ENCODE measurements at places on chromosomes 6 and 20.

- DNase-seq = no peak
These were observed at the start of gene TDRD6 for GRCh38 chr6:46687619-46688097. Gene TDRD6, plus strand, starts transcription at chr6:46687885. Its CDS starts 244 bp downstream, at chr6:46688129.

DNA sequence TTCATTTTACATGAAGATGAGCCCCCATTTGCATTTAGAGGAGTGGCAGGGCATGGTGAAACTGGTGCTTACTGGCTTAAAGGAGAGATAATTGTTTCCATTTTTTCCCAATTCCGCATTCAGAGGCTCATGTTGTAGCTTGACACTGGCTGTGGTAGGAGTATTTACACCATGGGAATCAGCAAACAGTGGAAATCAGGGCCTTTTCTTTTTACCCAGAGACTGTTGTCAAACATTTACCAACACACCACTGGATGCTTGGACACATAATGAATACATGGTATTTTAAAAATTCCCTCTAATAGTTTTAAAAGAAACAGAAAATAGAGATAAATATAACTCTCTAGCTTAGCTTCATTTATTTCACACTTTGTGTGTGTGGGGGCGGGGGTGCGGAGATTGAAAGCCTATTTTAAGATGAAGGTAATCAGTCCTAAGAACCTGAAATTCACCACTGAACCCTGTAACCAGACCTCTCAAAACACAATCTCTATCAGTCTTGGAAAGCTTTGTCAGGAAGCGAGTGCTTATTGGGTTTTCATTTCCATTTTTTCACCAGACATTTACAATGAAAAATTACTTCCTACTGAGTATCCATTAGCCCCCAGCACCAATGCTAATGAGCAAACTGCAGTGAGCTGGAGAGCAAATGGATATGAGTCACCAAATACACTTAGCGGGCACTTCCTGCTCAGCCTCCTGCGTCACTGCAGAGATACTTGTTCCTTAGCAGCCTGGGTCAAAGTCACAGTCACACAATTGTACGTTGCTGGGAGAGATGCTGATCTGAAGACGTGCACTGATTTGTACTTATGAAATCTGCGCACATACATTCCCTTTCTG, 532.0 kb downstream of the BCKDHB start:
- DNase-seq = peak; percentile 99

DNA sequence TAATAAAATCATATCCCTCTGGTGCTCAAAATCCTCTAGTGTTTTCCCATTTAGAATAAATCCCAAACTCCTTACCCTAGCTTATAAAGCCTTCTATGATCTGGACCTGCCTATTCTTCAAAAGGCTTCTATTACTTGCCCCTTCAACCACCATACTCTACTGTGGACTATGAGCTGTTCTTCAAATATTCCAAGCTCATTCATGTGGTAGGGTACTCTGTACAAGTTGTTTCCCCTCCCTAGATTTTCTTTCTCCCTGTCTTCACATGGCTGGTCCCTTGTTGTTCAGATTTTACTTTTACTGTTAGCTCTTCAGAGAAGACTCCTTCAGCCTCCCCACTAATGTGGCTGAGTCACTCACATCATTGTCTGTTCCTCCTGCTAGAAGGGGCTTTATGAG, 193.2 kb downstream of the OGFRL1 start:
- no peak for DNase-seq

DNA sequence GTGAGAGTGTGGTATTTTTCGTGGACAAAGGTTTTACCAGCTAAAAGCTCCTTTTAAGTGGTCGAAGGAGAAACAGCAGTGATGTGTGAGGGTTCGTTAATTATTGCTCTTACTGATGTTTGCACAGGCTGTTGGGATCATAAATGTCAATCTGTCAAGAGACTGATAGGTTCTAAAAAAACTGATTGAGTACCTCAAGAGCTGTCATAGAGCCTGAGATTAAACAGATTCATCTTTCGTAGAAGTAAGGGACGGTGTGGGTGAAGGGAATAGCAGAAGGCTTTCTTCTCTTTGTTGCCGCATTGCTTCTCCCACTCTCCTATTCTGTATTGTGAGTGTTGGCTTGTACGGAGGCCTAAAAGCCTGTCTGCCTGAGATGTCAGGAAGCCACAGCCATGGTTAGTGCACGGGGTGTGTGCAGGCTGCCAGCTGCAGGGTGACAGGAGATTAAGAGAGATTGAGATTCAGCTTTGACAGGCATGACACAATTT, 291.0 kb downstream of the ZFAND3 start:
- peak; percentile 24 for DNase-seq

DNA sequence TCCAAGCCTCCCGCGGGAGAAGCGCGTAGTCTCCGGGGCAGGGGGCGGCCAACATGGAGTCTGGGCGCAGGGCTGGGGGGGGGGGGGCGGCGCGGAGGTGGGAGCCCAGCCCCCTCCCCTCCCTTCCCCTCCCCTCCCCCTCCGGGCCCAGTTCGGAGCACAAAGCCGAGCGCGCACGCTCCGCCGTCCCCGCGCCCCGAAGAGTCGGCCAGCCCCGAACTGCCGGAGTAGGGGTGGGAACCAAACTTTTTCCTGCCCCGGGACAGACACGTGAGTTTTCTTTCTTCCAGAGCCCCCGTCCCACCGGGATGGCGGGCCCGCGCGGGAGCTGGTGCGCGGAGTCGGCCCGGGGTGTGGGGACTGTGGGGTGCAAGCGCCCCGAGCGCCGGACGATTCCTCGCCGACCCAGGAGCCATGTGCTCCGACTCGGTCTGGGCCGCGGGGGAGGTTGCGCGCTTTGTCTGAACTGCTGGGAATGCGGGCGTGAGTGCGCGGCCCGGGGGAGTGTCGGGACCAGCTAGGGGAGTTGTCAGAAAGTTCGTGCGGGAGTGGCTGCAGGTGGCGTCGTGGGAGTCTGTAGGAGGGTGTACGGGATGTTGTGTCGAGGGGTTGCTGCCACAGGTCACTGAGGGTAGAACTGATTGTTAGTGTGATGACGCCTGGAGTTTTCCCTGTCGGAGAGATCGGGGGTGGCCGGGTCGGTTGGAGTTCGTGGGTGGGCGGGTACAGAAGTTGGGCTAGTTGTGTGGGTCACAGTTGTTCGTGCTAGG, 1.2 kb downstream of the TGIF2 start:
- DNase-seq = peak; percentile 40

DNA sequence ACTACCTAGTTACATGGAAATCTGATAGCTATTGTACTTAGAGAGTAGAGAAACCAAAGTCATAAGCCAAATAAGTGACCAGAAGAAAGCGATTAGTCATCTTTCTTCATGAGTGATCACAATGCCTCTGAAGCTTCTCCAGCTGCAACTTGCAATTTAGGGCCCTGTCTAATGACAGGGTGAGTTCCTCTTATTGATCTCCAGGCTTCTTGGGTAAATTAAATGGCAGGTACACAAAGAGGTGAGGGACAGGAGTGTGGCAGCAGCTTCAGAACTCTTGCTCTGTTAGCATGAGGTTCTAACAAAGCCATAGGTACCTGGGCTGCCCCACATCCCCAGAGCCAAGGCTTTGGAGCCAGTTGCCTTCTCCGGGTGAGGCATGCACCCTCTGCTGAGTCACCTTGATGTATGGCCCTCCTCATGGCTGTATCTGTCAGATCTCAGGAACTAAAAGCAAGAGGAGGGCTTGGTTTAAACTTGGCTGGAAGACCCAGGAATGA, 60.8 kb downstream of the PRDM1 start:
- no peak for DNase-seq

DNA sequence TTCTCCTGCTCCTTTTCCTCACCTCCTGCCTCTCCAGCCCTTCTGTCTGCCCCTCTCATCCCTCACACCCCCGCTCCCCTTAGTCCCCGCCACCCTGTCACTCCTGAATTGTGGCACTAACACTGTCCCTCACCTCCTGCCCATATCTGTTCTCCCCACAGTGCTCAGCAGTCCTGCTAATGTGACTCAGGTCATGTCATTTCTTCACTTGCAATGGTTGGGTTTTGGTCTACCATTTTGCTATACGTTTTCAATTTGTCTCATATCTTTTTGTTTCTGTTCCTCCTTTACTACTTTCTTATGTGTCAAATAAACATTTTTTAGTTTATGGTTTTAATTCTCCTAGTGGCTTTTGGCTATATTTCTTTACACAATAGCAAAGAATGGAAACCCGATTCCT, 1.3 kb upstream of the HLA-B start:
- DNase-seq = no peak

GRCh38 chr6:124962639-124963415, 590 bp downstream of the RNF217 start:
- DNase-seq = peak; percentile 54

- DNase-seq = no peak
These were observed 1.3 kb downstream of the PPP1R3G start for GRCh38 chr6:5086294-5086890.

- DNase-seq = no peak
These were observed 24.9 kb upstream of the PAQR8 start for GRCh38 chr6:52336919-52337561.

GRCh38 chr6:42104095-42104803, 38.2 kb downstream of the C6orf132 start:
- DNase-seq = peak; percentile 58

GRCh38 chr6:21070620-21071019, 522.9 kb upstream of the SOX4 start:
- peak; percentile 19 for DNase-seq

GRCh38 chr20:20360464-20360863, 7.4 kb upstream of the INSM1 start:
- peak; percentile 71 for DNase-seq

DNA sequence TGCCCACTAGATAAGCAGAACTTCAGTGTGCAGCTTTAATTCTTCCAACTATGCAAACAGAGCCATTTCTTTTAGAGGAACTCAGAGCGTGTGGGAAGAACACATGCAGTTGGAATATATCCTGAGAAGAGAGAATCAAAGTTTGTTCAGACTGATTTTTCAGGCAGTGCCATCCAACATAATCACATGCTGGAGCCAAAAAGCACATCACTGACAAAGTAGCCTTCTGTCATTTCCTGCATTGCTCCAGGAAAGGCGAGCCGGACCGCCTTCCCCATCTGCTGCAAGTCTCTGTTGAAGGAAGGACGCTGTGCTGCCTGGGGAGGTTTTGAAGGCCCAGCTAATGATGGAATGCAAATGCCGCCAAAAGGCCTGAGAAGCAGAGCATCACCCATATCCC, 98.4 kb downstream of the DOK5 start:
- no peak for DNase-seq

DNA sequence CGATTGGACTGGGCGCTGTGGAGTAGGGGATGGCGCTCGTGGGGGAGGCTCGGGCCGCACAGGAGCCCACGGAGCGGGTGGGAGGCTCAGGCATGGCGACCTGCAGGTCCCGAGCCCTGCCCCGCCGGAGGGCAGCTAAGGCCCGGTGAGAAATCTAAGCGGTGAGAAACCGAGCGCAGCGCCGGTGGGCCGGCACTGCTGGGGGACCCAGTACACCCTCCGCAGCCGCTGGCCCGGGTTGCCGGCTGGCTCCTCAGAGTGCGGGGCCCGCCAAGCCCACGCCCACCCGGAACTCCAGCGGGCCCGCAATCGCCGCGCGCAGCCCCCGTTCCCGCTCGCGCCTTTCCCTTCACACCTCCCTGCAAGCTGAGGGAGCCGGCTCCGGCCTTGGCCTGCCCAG, 59.7 kb upstream of the MYLIP start:
- no peak for DNase-seq

DNA sequence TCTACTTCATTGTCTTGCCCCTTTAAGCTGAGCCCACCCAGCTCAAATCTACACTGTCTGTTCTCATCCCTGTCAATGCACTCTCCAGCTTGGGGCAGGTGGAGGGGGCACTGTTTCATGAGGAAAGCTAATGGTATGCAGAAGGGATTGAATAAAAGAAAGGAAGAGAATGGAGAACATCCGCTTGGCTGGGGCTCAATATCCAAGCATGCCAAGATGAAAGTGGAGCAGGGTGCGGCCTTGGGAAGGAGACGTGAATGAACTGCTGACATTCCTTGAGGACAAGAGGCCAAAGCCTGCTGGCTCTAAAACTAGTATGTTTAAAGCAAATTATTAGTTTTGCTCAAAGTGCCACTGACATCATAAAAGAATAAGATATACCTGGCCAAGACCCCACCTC, 24.2 kb downstream of the AKAP12 start:
- no peak for DNase-seq

DNA sequence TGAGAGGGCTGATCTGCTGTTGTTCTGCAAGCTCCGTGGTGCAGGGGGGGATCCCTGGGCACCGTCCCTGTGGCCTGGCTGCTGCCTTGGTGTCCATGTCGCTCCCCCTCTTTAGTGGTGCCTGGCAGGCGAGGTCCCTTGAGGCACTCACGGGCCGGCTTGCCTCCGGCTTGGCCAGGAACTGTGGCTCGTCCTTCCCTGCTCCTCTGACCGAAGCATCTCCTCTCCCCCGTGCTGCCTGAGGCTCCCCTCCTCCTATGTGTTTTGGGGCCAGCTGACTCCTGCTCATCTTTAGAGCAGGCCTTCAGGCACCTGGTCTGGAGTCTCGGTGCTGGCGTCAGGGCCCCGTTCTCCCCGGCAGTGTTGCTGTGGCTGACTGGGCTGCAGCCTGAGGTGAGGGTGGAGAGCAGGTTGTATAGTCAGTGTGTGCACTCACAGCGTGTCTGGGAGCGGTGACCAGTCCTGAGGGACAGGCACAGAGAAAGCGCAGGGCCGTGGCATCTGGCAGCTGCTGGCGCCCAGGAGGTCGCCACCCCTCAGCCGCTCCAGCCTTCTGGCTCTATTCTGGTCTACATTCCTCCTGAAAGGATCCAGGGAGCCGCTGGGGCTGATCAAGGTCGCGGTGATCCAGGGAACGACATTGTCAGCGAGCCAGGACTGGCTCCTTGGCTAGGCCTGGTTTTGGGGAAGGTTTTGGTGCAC, 43.7 kb downstream of the PYGB start:
- DNase-seq = no peak

DNA sequence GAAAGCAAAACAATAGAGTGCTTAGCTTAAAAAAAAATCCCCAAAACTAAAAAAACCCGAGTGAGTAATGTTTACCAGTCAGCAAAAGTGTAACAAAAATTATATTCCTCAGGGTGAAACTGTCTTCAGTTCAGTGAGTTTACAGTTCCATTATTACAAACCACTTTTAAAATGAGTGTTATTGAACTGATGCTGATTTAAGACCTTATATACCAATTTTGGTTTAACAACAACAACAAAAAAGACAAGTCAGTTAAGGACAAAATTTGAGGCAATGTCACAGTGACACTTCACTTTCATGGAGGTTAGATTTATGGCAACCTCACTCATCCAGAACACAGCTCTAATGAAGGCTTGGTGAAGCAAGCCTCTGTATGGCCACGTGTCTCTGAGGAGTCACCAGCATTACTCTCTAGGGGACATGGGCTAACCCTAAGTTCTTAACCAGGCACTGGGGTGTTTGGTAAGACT, 630.8 kb downstream of the PHF3 start:
- no peak for DNase-seq

DNA sequence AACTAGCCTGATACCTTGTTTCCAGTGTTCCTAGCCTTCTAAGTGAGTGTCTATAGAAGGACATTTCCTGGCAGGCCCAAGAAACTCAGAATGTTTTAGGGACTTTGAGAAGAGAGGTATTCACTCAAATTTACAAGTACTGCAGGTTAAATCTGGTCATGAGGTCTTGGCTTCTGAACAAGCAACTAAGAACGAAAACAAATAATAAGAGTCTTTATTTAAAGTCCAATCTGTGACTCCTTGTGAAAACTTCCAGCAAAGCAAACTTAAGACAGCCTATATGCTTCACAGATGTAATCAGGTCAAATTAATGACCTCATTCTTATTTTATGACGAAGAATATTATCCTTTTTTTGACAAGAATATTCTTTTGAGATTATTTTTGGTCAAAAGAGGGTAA, 79.4 kb upstream of the PRSS16 start:
- no peak for DNase-seq

GRCh38 chr20:7437311-7437710, 502.9 kb downstream of the HAO1 start:
- no peak for DNase-seq

- no peak for DNase-seq
These were observed 23.5 kb upstream of the CTNNBL1 start for GRCh38 chr20:37670351-37670791.

All from lung microvascular endothelial cell (primary cell).